AG09309 (cell line): ENCODE measurements at places on chromosomes 7 and 10.

- DNase-seq: no peak
Observed at GRCh38 chr10:1747590-1748157, 10.3 kb upstream of the ADARB2 start.

DNA sequence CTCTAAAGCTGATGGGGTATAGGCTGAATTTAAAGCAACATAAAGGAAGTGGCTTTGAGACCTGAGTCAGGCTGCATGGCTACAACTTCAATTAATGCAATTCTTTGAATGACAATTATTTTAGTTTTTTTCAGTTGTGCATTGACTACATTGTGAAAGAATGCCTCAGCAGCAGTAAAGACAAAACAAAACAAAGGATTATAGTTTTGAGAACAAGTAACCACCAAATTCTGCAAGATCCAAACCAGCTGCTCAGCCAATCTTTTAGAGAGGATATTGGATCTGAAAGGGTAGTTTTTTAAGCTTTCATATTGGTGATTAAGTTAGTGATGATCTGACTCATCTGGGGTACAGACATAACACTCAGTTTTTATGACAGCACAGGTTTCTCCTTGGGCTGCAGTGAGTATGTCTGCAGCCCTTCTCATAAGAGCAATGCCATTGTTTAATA, 40.6 kb upstream of the ABCA13 start:
- DNase-seq: no peak

GRCh38 chr7:98651760-98652159, 34.7 kb downstream of the NPTX2 start:
- no peak for DNase-seq

- DNase-seq: no peak
Observed at GRCh38 chr7:39464350-39465054, 101.7 kb upstream of the YAE1 start.

GRCh38 chr7:150516956-150517745, 2.5 kb downstream of the GIMAP7 start:
- no peak for DNase-seq

GRCh38 chr7:99032928-99033327, 111.0 kb downstream of the SMURF1 start:
- no peak for DNase-seq

DNA sequence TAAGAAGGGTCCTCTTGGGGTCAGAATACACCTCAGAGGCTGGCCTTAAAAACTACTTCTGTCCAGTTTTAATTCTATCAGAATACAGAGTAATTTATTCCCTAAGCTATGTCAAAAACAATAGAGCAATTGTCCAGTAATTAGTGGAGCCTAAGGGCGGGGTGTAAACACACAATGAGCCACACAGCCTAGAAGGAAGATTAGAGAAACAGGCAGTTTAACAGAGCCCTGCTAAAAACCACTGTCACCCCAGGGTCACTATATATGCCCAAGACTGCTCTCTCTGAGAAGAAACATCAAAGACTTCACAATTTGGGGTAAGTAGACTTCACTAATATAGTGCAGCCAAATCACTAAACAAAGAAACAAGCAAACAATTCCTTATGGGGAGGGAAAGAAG, 27.2 kb upstream of the WNT2 start:
- no peak for DNase-seq

GRCh38 chr10:3861795-3862194, 76.8 kb upstream of the KLF6 start:
- DNase-seq: no peak

- DNase-seq: no peak
Observed at GRCh38 chr7:95772771-95773581, 622 bp downstream of the DYNC1I1 start.

DNA sequence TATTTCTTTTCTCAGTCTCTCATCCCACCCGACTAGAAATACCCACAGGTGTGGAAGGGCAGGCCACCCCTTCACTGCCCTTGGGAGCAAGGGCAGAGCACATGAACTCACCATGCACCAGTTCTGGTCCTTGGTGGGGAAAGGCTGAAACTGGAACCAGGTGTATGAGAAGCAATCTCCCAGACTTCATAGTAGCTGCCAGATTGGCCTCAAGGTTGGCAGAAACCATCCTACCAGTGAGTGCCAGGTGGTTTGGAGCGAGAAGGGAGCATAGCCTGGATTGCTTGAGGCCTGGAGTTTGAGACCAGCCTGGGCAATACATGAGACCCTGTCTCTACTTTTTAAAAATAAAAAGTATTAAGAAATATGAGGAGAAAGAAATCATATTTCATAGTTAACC, 138.8 kb downstream of the LYZL1 start:
- DNase-seq: no peak

- DNase-seq: no peak
Observed at GRCh38 chr10:22652988-22653481, 61.3 kb downstream of the PIP4K2A start.

DNA sequence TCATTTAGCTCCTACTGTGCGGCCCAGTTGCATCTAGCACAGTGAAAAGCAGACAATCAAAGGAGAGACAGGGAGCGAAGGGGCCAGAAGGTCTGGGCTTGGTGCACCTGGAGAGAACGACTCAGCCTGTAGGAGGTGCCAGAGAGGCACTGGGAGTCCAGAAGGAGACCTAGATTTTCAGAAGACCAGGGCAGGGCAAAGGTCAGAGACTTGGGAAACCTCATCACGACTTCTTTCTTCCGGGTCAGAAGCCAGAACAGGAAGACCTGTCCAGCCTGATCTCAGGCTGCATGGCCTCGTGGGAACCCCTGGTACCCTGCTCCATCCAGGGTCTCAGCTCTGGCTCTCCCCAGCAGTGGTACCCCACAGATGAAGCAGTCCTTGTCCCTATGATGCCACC, 5.2 kb downstream of the AGAP3 start:
- DNase-seq: no peak

GRCh38 chr7:155907450-155908200, 95.4 kb upstream of the SHH start:
- DNase-seq: no peak

GRCh38 chr7:44633254-44634186, 27.1 kb downstream of the OGDH start:
- peak; percentile 94 for DNase-seq
